ENCODE measurements at places on chromosomes 3 and 15.

- DNase-seq = no peak
These were observed 233.3 kb upstream of the SLCO3A1 start for GRCh38 chr15:91620229-91620628.

GRCh38 chr3:116863822-116864589, 154.4 kb downstream of the TUSC7 start:
- DNase-seq = peak; percentile 47

DNA sequence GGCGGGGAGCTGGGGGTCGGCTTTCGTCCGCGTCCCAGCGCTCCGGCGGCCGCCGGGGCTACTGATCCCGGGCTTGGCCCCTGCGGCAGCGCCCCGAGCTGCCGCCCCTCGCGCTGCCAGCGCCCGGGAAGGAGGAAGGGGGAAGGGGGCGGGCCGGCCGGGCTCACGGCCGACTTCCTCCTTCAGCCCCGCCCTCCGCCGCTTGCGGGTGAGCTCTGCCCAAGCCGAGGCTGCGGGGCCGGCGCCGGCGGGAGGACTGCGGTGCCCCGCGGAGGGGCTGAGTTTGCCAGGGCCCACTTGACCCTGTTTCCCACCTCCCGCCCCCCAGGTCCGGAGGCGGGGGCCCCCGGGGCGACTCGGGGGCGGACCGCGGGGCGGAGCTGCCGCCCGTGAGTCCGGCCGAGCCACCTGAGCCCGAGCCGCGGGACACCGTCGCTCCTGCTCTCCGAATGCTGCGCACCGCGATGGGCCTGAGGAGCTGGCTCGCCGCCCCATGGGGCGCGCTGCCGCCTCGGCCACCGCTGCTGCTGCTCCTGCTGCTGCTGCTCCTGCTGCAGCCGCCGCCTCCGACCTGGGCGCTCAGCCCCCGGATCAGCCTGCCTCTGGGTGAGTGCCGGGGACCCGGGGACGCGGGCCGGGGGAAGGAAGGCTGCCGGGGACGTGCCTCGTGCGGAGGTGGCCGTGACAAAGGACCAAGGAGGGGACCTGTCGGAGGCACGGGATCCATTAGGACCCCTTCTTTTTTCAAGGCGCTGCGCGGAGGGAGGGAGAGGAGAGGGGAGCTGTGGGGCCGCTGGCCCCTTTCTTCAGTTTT, at the start of gene SEMA4B:
TSS of gene SEMA4B (plus strand) at position 201 of the 814 bp plus-strand sequence. CDS start at position 450, 249 bp downstream.
- peak; percentile 81 for DNase-seq

- DNase-seq = no peak
These were observed 517.5 kb downstream of the NTRK3 start for GRCh38 chr15:87739081-87739480.

GRCh38 chr3:17032407-17033034, 147.8 kb downstream of the PLCL2 start:
- DNase-seq = peak; percentile 43

- no peak for DNase-seq
These were observed 34.8 kb downstream of the ZMAT3 start for GRCh38 chr3:179036626-179037300.

DNA sequence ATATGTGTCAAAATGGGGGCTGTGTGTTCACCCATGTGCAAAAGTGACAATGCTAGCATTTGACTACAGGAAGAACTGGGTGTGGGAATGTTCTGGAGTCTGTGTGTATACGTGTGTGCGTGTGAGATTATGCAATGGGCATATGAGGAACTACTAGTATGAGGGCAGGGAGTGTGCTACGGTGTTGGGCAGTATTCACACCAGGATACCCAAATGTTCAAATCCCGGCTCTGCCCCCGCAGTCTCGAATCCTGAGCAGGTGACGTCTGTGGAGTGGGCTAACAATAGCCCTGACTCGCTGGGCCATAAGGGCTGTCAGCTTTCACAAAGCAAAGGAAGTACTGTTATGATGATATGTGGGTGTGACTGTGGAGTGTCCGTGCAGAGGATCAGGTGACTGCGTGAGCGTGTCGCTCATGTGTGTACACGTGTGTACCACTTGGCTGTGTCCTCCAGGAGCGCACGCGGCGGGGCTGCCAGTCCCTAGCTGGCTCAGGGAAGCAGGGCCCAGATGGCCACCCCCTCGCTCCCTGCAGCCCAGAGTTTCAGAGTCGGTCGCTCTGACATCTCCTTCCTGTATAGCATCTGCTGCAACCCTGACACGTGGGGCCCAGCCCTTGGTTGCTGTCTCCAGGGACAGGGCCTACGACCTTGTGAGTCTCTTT, 27.2 kb downstream of the IQSEC1 start:
- DNase-seq = peak; percentile 95

GRCh38 chr3:117761703-117762620, 1052.4 kb downstream of the TUSC7 start:
- no peak for DNase-seq

GRCh38 chr3:55030938-55031337, 103.1 kb upstream of the LRTM1 start:
- DNase-seq = no peak

GRCh38 chr3:155890671-155891190, 20.3 kb downstream of the GMPS start:
- DNase-seq = no peak

DNA sequence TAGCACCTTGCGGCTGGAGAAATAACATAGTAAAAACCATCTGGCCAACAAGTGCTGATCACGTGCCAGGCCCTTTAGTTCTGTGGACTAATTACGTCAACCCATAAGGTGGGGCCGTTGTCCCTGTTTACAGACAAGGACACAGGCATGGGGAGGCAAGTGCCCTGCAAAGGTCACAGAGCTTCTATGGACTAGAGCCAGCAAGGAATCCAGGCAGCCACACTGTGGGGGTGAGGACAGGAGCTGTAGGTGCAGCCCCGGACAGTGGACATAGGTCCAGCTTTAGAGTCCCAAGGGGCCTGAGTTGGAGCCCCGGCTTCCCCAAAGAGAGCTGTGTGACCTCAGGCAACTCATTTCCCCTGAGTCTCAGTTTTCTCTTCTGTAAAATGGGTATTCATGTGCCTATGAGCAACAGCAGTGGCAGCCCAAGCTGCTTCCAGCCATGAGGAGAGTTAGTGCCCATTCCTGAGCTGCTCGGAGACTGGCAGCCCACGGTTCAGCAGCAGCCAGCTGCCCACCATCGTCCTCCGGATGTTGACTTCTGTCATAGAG, 13.9 kb downstream of the CHST13 start:
- DNase-seq = peak; percentile 13

GRCh38 chr3:112304611-112305010, 10.6 kb upstream of the SLC9C1 start:
- peak; percentile 28 for DNase-seq

DNA sequence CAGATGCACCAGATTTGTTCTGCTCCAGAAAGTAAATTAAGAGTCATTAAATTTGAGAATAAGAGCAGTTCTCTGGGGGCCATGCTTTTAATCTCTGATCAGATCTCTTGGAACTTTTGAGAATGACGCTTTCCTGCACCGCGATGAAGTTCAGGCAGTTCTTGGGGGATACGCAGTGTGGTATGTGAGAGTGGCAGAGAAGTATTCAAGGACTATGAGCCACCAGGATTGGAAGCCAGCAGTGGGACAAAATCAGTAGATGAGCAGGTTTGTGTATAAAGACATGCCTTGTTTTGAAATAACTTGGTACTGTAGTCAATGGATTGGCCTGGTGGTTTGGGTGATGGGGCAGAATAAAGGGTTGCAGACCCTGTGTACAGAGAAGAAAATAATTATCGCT, 483.6 kb downstream of the ERC2 start:
- DNase-seq = no peak

DNA sequence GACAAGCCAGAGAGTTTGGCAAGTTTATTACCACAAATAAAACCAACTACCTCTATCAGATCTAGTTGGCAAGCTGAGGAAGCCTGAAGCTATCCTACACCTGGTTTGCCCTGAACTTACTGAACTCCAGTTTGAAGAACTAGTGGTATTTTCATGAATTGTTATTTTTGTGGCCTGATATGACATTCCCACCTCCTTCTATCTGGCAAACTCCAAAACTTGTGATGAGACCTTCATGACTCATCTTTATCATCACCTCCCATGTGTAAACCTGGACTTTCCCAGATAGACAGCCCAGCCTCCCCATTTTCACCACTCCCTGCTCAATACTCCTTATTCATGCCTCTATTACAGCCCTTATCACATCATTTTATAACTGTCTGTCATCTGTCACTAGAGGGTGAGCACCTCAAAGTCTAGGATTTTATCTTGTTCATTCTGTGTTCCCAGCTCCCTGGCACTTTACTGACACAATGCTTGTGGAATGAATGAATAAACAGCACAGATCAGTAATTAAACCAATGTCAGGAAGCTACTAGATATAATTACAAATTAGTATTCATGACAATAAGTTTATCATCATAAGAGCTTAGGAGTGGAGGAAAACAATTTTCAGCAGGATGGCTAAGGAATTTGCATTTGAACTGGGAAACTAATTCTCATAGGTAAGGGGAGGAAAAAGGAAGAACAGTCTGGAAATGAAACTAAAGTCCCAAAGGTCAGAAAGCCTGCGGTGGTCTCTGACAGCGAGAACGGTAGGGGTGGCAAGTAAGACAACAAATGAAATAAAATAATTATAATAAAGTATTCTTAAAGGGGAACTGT, 13.2 kb upstream of the TRANK1 start:
- no peak for DNase-seq

DNA sequence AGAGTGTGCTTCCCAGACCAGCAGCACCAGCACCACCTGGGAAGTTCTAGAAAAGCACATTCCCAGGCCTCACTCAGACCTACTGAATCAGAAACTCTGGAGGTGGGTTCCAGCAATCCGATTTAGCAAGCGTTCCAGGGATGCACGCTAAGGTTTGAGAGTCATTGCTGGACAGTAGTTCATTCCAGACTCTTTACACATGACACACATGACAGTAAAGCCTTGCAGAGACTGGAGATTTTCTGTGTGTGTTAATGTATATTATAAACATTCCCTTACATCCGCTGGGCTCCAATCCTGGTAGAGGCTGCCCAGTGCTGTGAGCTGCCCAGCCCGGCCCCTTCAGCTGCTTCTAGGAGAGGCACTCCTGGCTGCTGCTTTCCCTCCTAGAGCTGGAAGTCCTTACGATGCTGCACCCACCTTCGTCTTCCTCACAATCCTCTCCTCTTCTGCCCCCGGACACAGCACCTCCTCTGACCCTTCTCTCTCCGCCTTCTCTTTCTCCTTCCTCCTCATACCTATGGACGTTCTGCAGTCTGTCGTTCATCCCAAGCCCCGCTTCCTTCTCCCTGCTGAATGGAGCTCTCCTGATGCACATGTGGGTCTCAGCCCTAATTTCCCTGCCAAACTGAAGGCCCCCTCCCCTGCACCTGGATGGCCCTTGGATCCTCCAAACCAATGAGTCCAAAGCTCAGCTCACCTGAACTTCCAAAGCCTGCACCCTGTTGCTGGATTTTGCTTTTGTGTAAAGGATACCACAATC, 44.4 kb downstream of the ITGA11 start:
- DNase-seq = no peak

GRCh38 chr3:197248341-197248740, 50.1 kb downstream of the DLG1 start:
- no peak for DNase-seq

- no peak for DNase-seq
These were observed 514.6 kb upstream of the MCTP2 start for GRCh38 chr15:93716615-93717231.

DNA sequence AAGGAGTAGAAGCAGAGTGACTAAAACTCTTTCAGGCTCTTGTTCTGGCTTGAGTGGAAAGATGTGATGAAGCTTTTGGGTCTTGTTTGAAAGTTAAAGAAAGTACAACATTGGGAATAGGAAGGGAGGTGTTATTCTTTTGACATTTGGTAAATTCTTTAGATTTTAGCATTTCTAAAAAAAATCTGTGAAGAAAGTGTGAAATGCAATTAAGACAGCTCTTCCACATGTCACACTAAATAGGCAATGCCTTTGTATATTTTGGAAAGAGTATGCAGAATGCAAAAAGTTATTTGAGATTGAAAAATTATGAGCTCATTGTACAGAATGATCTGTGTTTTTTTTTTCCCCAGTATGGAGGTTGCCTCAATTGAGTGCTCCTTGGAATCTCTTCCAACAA, 532.2 kb upstream of the DPPA4 start:
- no peak for DNase-seq

- DNase-seq = peak; percentile 75
These were observed 18.9 kb downstream of the ILDR1 start for GRCh38 chr3:122003112-122003511.

- no peak for DNase-seq
These were observed 13.1 kb upstream of the LRRC2 start for GRCh38 chr3:46578973-46579755.

- DNase-seq = no peak
These were observed 619.1 kb upstream of the BCHE start for GRCh38 chr3:166456286-166456685.

GRCh38 chr3:11592445-11593298, 51.0 kb downstream of the VGLL4 start:
- no peak for DNase-seq

- DNase-seq = no peak
These were observed 495.0 kb upstream of the RGMA start for GRCh38 chr15:93583968-93584367.

- peak; percentile 36 for DNase-seq
These were observed 35.1 kb upstream of the SPTBN5 start for GRCh38 chr15:41928637-41929620.

GRCh38 chr15:82186719-82187406, 75.7 kb downstream of the EFL1 start:
- DNase-seq = no peak

DNA sequence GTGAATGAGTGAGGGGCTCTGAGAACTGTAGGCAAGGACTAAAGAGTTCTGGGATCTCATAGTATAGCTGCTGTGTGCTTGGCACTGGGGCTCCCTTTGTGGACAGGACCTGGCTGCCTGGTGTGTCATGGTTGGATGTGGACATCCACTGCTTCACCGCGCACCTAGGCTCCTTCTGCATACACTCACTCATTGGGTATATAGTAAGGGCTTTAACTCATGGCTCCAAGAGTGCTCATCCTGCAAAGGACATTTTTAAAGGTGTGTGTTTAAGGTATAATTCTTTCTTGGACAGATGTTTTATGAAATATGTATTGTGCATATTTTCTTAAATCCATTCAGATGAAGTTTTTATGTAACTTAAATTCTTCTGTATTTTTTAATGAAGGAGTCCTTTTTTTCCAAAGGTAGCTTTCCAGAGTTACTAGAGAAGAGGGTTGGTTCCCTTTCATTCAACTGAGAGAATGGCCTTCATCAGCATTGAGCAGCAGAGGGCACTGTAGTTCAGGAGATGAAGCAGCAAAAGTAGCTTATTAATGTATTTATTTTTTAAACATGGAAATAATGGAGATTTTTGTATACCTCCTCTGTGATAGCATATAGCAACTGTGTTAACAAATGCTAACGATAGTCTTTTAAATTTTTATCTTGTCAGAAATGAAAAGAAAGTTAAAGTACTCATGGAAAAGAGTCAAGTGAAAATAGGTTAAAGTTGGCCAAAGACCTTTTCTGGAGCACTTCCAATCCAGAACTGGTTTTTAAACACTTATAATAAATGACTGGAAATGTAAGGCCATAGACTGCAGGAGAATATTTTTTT, 25.2 kb downstream of the OXNAD1 start:
- peak; percentile 72 for DNase-seq

- DNase-seq = no peak
These were observed 349 bp downstream of the PLXNA1 start for GRCh38 chr3:126983276-126983652.

Measured in NAMALWA (cell line).